ENCODE measurements at places on chromosomes 11 and 22. TPM values are rescaled to one million over a fixed set of nuclear protein-coding genes. Genes with fewer than 3 reads are reported as not detected.

The MYOD1 gene
- total RNA-seq, result not detected

The GAL gene
- total RNA-seq, result not detected

DNA sequence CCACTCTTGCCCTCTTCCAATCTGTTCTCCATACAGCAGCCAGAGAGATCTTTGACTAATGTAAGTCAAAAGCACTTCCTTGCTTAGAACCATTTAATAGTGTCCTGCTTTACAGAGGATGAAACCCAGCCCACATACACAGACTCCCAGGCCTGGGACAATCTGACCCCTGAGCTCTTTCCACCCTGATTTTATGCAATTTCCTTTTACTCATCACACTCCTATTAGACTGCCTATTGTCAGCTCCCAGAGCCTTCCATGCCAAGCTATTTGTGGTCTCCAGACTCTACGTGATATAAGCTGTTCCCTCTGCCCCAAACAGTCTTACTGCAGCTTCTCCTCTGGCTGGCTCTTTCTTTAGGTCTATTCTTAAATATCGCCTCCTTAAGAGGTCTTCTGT, 28.1 kb downstream of the ME3 start:
- DNase-seq, result no peak
- no peaks in the 10 kb centered on the region for H3K36me3 ChIP-seq
- no peaks in the 10 kb centered on the region for H3K27me3 ChIP-seq
- H3K4me3 ChIP-seq, result no peak overlapping the region

GRCh38 chr11:12094872-12095800, 15.3 kb upstream of the MICAL2 start:
- no peaks in the 10 kb centered on the region for H3K36me3 ChIP-seq
- H3K4me3 ChIP-seq, result no peak overlapping the region
- H3K27me3 ChIP-seq, result no peaks in the 10 kb centered on the region
- H3K27ac ChIP-seq, result no peak overlapping the region
- H3K4me1 ChIP-seq, result no peaks in the 10 kb centered on the region

DNA sequence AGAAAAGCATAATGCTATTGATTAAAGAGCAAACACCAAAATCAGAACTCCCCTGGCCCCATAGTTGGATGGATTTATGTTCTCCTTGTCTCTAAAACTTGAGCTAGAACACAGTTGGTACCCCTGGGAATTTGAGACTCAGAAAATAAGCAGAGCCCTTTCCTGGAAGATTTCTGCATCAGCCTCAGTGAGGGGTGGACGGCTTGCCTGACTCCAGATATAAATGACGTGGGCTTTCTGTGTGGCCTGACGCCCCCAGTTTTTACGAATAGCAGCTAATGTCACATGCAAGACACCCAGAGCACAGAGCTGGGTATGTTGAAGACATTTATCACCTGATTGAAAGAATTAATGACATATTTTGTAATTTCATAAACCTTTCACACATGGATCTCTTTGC, 130.8 kb downstream of the TRIM29 start:
- peaks cover 4% of the 10 kb centered on the region for H3K27me3 ChIP-seq
- no peak for DNase-seq
- H3K36me3 ChIP-seq, result no peaks in the 10 kb centered on the region
- H3K4me3 ChIP-seq, result no peak overlapping the region
- H3K4me1 ChIP-seq, result no peaks in the 10 kb centered on the region

GRCh38 chr11:17403980-17404759, 15.7 kb upstream of the KCNJ11 start:
- no peaks in the 10 kb centered on the region for H3K36me3 ChIP-seq
- H3K4me3 ChIP-seq, result no peak overlapping the region
- H3K27me3 ChIP-seq, result no peaks in the 10 kb centered on the region
- H3K4me1 ChIP-seq, result peaks cover 9% of the 10 kb centered on the region
- no peak overlapping the region for H3K27ac ChIP-seq

Measured in GM12878 (cell line).